ENCODE measurements at places on chromosomes 1 and 21. TPM values are rescaled to one million over a fixed set of nuclear protein-coding genes. Genes with fewer than 3 reads are reported as not detected.
A peak's percentile ranks its signal among the peaks of the same experiment; 100 is the strongest.

- no peaks in the 10 kb centered on the region for H3K27me3 ChIP-seq
- no peak overlapping the region for H3K4me3 ChIP-seq
- H3K36me3 ChIP-seq, result no peaks in the 10 kb centered on the region
- H3K4me1 ChIP-seq, result no peaks in the 10 kb centered on the region
- H3K27ac ChIP-seq, result no peak overlapping the region
These were observed 50.3 kb downstream of the KCNK1 start for GRCh38 chr1:233664253-233664652.

DNA sequence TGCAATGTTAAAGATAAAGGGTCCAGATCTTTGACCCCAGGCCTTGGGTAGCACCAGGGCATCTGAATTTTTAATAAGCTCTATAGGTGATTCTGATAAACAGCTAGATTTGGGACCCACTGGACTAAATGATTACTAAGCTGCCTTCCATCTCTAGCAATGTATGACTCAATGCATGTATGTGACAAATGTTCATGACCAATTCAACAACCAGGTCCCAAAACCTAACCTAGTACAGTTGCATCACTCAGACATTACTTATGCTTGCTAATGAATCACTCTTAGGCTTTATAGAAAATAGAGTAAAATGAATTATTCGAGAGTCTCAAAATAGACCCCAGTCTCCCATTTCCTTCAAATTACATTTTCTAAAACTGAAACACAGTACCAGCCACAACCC lies 35.5 kb downstream of the RCAN1 start:
- no peaks in the 10 kb centered on the region for H3K4me1 ChIP-seq
- no peaks in the 10 kb centered on the region for H3K27me3 ChIP-seq
- no peak overlapping the region for H3K4me3 ChIP-seq
- no peaks in the 10 kb centered on the region for H3K36me3 ChIP-seq

DNA sequence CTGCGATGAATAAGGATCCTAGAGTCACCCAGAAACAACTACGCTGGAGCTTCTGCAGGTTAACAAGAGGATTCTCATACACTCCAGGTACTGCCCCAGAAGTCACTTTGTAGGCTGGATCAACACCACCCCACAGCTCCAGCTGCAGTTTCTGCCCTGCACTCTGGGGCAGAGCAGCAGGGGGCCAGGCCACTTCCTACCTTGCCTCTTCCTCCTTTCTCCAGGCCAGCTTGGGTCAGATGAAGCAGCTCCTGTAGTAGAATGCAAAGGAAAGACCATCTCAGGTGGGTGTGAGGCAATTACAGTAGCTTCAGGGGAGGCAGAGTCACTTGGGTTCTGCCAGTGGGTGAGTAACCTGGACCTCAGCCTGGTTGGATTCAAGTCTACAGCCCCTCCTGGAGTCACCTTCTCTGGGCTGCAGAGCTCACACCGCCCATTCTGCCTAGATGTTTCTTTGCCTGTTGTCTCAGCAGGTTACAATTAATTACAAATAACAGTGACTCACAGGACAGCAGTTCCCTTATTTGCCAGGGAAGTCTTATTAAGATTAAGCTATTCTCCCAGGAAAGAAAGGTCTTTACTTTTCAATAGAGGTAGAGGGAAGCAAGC lies 24.4 kb upstream of the BCAR3 start:
- H3K36me3 ChIP-seq, result no peaks in the 10 kb centered on the region
- DNase-seq, result no peak
- H3K4me3 ChIP-seq, result no peak overlapping the region
- H3K4me1 ChIP-seq, result peaks cover 32% of the 10 kb centered on the region
- no peaks in the 10 kb centered on the region for H3K27me3 ChIP-seq
- no peak overlapping the region for H3K27ac ChIP-seq

- no peaks in the 10 kb centered on the region for H3K27me3 ChIP-seq
- no peak for DNase-seq
- no peak overlapping the region for H3K4me3 ChIP-seq
- peaks cover 12% of the 10 kb centered on the region for H3K36me3 ChIP-seq
- H3K27ac ChIP-seq, result no peak overlapping the region
These were observed 24.6 kb upstream of the KIF1B start for GRCh38 chr1:10185759-10186158.

GRCh38 chr1:202018468-202019234 lies 8.3 kb downstream of the ELF3 start:
- no peaks in the 10 kb centered on the region for H3K4me1 ChIP-seq
- no peak for DNase-seq
- H3K36me3 ChIP-seq, result no peaks in the 10 kb centered on the region
- H3K4me3 ChIP-seq, result no peak overlapping the region
- H3K27ac ChIP-seq, result no peak overlapping the region

DNA sequence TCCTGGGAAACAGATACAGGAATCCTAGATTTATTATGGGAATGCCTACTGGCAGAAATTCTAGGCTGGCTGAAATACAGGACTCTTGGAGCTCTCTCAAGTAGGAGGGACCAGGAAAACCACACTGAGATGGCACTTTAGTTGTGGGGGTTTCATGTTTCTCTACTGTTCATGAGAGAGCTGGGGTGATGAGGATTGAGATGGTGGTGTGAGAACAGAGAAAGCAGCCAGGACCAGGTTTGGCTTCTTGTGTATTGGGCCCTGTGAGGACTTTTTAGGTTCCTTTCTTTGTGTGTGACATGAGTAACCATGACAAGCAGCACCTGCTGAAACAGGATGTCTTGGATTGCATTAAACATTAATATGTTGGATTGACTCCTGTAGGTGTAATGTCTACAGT lies 4.9 kb downstream of the ARID1A start:
- H3K27me3 ChIP-seq, result no peaks in the 10 kb centered on the region
- peaks cover 79% of the 10 kb centered on the region for H3K4me1 ChIP-seq
- DNase-seq, result no peak

- no peaks in the 10 kb centered on the region for H3K27me3 ChIP-seq
- peak overlapping the region; percentile 48 for H3K4me3 ChIP-seq
- H3K27ac ChIP-seq, result peak overlapping the region; percentile 89
These were observed 3.2 kb downstream of the SLAMF6 start for GRCh38 chr1:160519642-160520435.

GRCh38 chr1:43414634-43415223 lies 25.0 kb downstream of the SZT2 start:
- H3K27me3 ChIP-seq, result no peaks in the 10 kb centered on the region
- no peak for DNase-seq
- no peaks in the 10 kb centered on the region for H3K4me1 ChIP-seq
- H3K4me3 ChIP-seq, result no peak overlapping the region
- no peak overlapping the region for H3K27ac ChIP-seq
- H3K36me3 ChIP-seq, result peaks cover 32% of the 10 kb centered on the region

DNA sequence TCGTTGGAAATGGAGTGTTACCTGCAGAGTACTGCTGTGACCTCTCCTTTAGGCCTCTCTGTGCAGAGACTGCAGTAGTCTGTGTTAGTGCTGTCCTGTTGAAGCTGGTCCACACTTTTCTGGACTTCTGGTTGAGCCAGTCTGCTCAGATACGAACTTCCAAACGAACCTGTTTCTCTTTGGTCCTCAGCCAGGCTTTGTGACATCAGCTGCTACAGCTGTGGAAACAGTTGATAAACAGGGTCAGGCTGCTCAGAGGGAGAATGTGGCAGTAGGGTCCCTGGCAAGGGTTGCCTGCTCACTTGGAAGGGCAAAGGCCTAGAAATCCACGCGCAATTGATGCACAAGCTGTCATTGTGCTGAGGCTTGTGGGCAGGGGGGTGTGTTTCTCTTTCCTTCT lies 98.8 kb downstream of the NOS1AP start:
- no peaks in the 10 kb centered on the region for H3K4me1 ChIP-seq
- no peak overlapping the region for H3K27ac ChIP-seq
- H3K4me3 ChIP-seq, result no peak overlapping the region
- DNase-seq, result no peak

GRCh38 chr1:182739545-182739944 lies 50.0 kb upstream of the NPL start:
- H3K4me3 ChIP-seq, result no peak overlapping the region
- no peak for DNase-seq
- no peak overlapping the region for H3K27ac ChIP-seq
- no peaks in the 10 kb centered on the region for H3K4me1 ChIP-seq
- H3K36me3 ChIP-seq, result no peaks in the 10 kb centered on the region

DNA sequence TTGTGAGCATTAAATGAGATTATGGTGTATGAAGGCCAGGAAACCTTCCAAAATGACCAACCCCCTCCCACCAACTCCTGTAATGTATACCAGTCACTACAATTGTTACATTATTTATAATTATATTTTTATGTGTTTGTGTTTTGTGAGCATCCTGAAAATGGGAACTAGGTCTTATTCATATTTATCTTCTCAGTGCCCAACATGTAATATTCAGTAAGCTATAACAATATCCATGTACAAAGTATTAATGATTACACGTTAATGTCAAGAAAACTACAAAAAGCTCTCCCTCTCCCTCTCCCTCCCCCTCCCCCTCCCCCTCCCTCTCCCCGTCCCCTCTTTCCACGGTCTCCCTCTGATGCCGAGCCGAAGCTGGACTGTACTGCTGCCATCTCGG lies 19.0 kb upstream of the ASAP3 start:
- H3K27me3 ChIP-seq, result no peaks in the 10 kb centered on the region
- H3K36me3 ChIP-seq, result no peaks in the 10 kb centered on the region
- no peak for DNase-seq
- H3K4me3 ChIP-seq, result no peak overlapping the region

GRCh38 chr1:213244664-213245091 lies 193.6 kb downstream of the RPS6KC1 start:
- no peak overlapping the region for H3K27ac ChIP-seq
- H3K4me3 ChIP-seq, result no peak overlapping the region
- no peaks in the 10 kb centered on the region for H3K4me1 ChIP-seq
- H3K27me3 ChIP-seq, result no peaks in the 10 kb centered on the region

GRCh38 chr1:51328279-51328678 lies 2.1 kb downstream of the TTC39A start:
- DNase-seq, result no peak
- H3K27ac ChIP-seq, result no peak overlapping the region
- H3K27me3 ChIP-seq, result peaks cover 11% of the 10 kb centered on the region
- no peak overlapping the region for H3K4me3 ChIP-seq
- H3K36me3 ChIP-seq, result no peaks in the 10 kb centered on the region

GRCh38 chr1:3455670-3456448 lies 1.4 kb downstream of the ARHGEF16 start:
- H3K36me3 ChIP-seq, result no peaks in the 10 kb centered on the region
- no peaks in the 10 kb centered on the region for H3K27me3 ChIP-seq
- H3K4me1 ChIP-seq, result peaks cover 59% of the 10 kb centered on the region
- H3K4me3 ChIP-seq, result no peak overlapping the region
- no peak overlapping the region for H3K27ac ChIP-seq

- H3K36me3 ChIP-seq, result no peaks in the 10 kb centered on the region
- H3K4me3 ChIP-seq, result no peak overlapping the region
- H3K27ac ChIP-seq, result no peak overlapping the region
- no peaks in the 10 kb centered on the region for H3K4me1 ChIP-seq
- no peaks in the 10 kb centered on the region for H3K27me3 ChIP-seq
- no peak for DNase-seq
These were observed 81.2 kb upstream of the RAVER2 start for GRCh38 chr1:64663668-64664067.

- peaks cover 48% of the 10 kb centered on the region for H3K27me3 ChIP-seq
- H3K36me3 ChIP-seq, result no peaks in the 10 kb centered on the region
- no peak overlapping the region for H3K4me3 ChIP-seq
- H3K27ac ChIP-seq, result no peak overlapping the region
These were observed 342.1 kb downstream of the MATN1 start for GRCh38 chr1:30381266-30381665.

GRCh38 chr1:1179983-1180861 lies 6.5 kb downstream of the TTLL10 start:
- no peaks in the 10 kb centered on the region for H3K36me3 ChIP-seq
- H3K4me1 ChIP-seq, result peaks cover 11% of the 10 kb centered on the region
- no peak overlapping the region for H3K27ac ChIP-seq
- H3K4me3 ChIP-seq, result no peak overlapping the region
- peak; percentile 76 for DNase-seq

DNA sequence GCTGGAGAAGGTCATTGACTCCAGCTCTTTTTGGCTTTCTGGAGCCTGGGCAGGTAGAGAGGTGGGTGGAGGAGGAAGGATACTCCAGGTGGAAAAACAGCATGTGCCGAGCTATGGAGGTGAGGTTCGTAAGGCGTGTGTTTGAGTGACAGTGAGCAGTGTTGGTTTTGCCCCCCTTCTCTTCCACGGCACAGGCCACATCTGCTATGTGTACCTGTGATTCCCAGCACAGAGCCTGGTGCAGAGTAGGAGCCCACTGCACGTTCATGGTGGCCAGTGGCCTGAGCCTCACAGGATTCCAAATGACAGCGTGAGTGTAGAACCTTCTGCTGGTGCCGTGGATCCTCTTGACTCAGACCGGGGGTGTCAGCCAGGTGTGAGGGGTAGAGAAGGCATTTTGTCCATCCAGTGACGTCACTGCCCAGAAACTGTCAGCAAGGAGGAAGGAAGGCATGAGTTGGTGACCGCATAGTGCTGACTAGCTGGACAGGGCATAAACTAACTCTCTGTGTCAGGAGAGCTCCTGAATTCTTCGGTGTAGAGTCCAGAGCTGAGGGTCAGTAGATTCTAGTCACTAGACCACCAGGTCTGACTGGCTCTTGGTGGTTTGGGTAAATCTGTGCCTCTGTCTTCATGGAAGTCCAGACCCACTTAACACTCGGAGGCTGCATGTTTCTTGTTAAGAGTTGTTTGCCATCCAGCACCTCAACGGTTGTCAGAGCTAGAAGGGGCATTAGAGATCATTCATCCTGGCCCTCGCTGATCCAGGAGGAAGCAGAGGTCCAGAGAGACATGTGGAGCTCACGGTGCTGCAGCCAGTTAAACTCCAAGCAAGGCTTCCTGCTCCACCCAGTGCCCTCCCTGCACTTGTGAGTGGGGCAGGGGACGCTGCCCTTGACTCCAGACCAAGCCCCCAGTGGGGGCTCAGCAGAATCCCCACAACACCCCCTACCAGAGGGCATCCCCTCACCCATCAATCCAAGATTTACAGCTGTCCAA lies 3.8 kb downstream of the QSOX1 start:
- DNase-seq, result no peak
- H3K27ac ChIP-seq, result no peak overlapping the region
- H3K4me1 ChIP-seq, result peaks cover 57% of the 10 kb centered on the region
- no peaks in the 10 kb centered on the region for H3K27me3 ChIP-seq

DNA sequence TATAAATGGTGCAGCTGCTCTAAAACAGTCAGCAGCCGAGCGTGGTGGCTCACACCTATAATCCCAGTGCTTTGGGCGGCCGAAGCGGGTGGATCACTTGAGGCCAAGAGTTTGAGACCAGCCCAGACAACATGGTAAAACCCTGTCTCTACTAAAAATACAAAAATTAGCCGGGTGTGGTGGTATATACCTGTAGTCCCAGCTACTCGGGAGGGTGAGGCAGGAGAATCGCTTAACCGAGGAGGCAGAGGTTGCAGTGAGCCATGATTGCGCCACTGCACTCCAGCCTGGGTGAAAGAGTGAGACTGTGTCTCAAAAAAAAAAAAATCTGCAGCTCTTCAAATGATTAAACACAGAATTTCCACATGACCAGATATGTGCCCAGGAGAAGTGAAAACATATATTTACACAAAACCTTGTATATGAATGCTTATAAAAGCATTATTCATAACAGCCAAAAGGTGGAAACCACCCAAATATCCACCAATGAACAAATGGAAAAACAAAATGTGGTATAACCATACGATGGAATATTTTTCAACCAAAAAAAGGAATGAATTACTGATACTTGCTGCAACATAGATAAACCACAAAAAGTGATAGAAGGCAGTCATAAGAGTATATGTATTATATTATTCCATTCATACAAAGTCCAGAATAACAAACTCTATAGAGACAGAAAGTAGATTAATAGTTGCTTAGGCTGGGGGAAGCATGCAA lies 14.1 kb downstream of the EPS15 start:
- no peaks in the 10 kb centered on the region for H3K36me3 ChIP-seq
- no peak overlapping the region for H3K4me3 ChIP-seq
- no peak overlapping the region for H3K27ac ChIP-seq
- DNase-seq, result no peak
- H3K4me1 ChIP-seq, result peaks cover 46% of the 10 kb centered on the region

The TGFB2 gene
- 5.5 TPM for total RNA-seq

The MCM3AP gene
- 136 TPM for total RNA-seq

The KPRP gene
- total RNA-seq, result not detected

The AMY2A gene
- total RNA-seq, result not detected

The PLCH2 gene
- total RNA-seq, result 9.5 TPM

The IL23R gene
- 0.68 TPM for total RNA-seq

The PLEKHA6 gene
- 0.51 TPM for total RNA-seq
